ENCODE measurements at places on chromosomes 1 and 21. TPM values are rescaled to one million over a fixed set of nuclear protein-coding genes. Genes with fewer than 3 reads are reported as not detected.

DNA sequence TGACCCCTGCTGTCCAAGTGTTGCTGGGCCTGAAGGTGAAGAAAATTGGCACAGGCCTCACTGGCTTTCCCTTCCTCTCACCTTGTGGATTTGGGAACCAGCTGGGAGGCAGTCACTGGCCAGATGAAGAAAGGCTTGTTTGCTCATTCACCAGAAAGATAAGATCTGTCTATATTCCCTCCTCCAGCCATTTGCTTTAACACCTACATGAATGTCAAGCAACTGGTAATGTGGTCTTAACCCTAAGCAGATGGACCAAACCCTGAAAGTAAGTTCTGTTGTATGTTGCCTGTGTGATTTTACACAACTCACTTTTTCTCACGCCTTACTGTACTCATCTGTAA is 10.3 kb upstream of the SRRM1 start:
- DNase-seq: no peak

- DNase-seq: no peak
These were observed 28.3 kb downstream of the CFH start for GRCh38 chr1:196680107-196680506.

GRCh38 chr1:91697416-91697815 is 188.5 kb downstream of the TGFBR3 start:
- DNase-seq: no peak

DNA sequence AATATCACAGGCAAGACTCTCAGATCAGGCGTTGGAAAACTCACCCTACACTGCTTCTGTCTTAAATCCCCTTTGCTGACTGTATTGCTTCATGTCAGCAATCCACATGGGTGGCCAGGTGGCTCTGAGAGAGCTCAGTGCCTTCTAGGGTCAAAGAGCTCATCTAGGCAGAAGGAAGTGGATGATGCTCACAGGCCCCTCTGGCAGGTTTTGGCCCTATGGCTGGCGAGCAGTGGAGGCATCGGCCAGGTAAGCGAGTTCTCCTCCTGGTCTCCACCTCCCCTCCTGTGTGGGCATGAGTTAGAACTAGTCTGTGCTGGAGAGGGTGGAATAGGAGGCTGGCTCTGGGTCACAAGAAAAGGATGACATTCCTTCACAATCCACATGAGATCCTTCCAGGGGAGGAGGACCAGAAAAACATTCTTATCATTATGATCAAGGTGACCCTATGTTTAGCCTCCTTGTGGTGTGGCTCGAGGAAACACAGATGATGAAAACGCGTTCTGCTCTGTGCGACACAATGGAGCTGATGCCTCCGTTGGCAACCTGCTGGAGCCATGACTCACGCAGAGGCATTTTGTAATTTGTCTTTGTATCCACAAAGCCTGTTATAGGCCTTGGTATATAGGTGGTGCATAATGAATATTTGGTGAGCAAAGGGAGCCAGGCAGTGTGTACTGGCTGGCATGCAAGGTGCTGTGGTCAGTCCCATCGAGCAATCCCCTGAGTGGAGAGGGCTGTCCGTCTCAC is 264.6 kb upstream of the RAB4A start:
- DNase-seq: no peak

DNA sequence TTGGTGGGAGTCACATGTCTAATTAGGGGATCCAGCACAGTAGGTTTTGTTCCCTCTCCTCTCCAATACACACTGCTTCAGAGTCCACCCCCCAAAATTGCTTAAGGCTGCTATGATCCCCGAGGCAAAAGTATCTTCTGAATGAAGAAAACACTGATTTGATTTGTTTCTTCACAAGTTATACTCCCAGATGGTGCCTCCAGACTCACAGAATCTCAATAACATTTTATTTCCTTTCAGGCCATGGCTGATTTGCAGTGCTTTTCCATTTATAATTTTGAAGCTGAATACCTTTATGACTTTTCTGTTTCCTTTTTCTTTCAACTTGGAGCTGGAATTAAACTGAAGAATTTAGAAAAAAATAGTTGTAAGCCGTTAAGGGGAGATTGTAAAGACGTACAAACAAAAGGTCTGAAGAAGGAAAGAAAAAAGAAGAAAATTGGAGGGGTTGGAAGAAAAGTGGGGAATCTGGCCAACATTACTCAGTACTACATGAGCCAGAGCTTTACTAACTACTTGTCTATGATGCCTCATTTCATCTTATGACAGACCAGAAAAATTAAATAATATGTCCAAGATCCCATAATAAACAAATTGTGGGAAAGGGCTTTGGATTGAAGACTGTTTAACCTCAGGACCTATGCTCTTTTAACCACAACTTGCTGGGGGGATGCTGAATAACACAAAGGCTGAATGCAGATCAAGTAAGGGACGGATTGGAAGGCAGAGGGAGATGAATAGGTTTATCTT is 75.9 kb downstream of the NUF2 start:
- DNase-seq: no peak

DNA sequence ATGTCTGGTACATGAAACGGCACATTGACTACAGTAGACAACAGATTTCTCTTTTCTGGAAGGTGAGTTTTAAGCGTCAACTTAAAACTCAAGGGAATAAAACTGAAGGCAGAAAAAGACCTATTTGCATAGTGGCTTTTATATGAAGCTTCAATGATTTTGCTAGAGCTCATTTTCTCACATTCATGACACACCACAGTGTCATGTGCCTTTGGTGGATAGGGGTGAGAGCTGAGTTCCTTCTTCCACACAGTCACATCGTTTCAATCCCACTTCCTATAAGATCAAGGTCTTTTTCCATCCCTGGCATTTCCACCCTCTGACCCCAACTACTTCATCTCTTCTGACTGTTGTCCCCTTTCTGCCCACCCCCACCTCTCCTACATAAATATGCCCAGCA is 31.0 kb downstream of the IL12RB2 start:
- DNase-seq: no peak

DNA sequence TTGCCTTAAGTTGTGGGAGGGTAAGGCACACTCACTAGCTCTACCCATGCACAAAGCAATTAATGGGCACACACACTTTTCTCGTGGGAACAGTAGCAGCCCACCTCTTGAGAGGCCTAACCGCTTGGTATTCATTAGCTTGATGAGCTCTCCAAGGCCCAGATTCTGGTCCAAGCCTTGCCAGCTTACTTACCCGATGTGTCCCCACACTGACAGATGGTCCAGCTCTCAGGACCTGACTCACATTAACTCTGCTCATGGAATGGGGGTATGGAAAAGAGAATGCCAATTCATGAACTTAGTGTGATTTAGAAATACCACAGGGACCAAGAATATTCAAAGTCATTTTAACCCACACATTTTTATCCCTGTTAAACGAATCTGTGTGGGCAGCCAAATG is 106.8 kb upstream of the CACHD1 start:
- no peak for DNase-seq

DNA sequence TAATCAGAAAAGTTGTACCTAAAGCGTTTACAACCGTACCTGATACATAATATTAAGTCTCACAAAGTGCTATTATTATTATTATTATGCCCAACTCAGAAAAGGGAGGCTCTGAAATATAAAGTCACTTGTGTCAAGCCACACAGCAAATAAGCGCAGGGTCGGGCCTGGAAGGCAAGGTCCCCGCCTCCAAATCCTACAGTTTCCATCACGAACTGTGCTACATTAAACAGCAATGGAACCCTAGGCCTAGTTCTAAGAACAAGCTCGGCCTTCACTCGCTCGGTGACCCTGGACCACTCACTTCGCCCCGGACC is 549 bp downstream of the PARS2 start:
- DNase-seq: no peak

DNA sequence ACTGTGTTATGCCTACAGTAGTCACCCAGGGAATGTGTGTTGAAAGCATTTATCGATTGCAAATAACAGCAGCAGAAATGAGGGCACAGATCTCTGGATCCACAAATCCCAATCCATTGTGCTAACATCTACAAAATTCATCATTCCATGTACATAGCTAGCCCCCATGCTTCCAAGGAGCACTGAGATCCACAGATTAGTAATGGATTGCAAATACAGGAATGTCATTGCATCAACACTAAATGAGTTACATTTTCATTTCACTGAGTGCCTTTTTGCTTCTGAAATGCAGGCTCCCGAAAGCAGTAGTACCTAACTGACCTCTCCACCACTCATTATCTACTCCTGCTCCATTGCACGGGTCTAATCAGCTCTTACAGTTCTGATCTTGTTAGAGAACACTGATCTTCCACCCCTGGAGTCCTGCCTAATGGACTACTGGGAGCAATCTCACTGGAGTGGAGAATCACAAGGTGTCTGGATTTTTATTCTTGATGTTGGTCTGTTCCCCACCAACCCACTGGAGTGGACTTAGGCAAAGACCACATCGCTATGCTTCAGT is 30.5 kb downstream of the ASTN1 start:
- no peak for DNase-seq

PDE9A gene
- total RNA-seq: 22.8 TPM

PEF1 gene
- 66.3 TPM for total RNA-seq

Measured in mucosa of gallbladder (tissue), 1 donor.